ENCODE measurements at places on chromosomes 16 and 17.

DNA sequence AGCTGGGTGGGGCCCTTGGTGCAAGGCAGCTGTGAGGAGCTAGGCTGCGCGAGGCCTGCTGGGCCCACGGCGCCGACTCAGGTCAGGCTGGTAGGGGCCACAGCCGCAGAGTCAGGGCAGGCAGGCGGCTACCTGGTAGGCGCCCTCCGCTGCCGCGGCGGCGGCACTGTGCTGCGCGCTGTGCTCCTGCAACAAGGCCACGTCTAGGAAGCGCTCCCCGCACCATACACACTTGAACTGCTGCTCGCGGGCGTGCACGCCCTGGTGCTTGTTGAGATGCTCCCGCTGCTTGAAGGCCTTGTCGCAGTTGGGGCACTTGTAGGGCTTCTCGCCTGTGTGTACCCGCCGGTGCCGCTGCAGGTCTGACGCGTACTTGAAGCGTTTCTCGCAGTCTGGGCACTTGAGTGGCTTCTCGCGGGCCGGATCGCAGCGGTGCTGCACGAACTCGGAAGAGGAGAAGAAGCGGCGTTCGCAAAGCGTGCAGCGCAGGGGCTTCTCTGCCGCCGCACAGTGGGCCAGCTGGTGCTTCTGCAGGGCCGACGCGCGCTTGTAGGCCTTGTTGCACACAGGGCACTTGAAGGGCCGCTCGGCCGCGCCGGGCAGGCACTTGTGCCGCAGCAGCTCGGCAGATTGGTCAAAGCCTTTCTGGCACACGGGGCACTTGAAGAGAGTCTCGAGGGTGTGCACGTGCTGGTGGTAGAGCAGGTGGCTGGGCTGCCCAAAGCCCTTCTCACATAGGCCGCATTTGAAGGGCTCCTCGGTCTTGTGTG lies 3.9 kb downstream of the ZNF319 start:
- no peak for DNase-seq

GRCh38 chr16:80457871-80458270 lies 82.9 kb upstream of the DYNLRB2 start:
- no peak for DNase-seq

- no peak for DNase-seq
These were observed 2.5 kb downstream of the SLC22A31 start for GRCh38 chr16:89197633-89198416.

GRCh38 chr17:73064084-73064938 lies 28.2 kb downstream of the SLC39A11 start:
- no peak for DNase-seq

DNA sequence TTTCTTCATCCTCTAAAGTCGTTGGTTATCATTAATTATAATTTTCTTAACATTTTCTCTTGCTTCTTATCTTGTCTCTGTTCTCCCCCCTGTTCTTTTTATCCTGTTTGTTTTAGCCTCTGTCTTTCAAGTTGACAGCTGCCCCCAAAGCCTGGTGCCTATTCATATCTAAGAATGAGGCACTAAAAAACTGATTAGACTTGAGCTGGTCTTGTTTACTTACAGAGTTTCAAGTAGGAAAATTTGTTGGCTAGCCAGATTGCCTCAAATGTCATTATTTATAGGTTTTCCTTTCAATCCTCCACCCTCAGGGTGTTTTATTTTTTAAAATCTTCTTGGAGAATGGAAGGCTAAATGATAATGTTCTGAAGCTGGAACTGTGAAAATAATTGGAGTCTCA lies 236.0 kb downstream of the UTP18 start:
- no peak for DNase-seq

DNA sequence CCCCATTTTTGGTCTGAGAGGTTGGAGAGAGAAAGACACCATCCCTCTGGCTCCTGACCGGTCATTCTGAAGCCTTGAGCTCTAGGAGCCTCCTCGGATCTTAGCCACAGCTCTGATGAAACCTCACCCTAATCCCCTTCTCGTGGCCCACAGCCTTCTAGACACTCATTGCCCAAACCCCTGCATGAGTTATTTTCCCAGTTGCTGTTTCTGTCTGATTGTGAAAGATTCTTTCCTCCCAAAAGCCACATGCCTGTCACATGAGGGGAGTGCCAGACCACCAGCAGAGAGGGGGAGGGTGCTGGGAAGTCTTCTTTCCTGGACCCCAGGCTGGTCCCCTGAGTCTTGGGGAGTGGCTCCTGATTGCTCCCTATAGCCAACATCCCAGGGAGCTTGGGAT lies 17.6 kb upstream of the ABR start:
- DNase-seq, result no peak

GRCh38 chr16:50279504-50279865 lies 13.1 kb downstream of the ADCY7 start:
- DNase-seq, result no peak

DNA sequence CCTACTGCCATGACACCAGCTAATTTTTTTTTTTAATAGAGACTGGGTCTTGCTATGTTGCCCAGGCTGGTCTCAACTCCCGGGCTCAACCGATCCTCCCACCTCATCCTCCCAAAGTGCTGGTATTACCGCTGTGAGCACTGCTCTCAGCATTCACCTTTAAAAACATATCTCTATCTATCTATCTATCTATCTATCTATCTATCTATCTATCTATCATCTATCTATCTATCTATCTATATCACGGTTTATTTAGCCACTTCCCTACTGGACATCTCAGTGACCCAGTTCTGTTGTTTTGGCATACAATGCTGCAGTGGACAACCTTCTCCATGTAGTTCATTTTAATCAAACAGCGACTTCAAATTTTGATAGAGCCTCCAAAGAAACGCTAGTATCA lies 1.3 kb upstream of the PHAF1 start:
- DNase-seq, result no peak

DNA sequence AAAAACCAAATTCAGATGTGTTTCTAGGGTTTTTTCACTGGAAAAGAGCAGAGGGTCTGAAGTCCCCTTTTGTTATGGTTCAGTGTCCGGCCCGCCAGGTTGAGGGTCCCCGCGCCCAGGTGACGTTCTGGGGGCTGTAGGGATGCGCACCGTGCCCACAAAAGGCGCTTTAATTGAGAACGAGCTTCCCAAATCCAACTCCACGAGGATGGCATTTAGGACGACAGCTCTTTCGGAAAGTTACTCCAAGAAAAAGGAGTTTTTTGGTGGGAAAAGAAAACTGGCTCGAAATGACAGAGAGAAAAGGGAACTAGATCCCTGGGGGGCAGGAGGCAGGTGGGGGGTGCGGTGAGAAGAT lies 15.9 kb upstream of the ZFHX3 start:
- no peak for DNase-seq
